Stimulated activated CD4-positive, alpha-beta T cell treated with anti-CD3 and anti-CD28 coated beads, Interleukin-1b, Interleukin-23, amount 100 ng/mL, for 4 hours (primary cell): ENCODE measurements at places on chromosomes 3 and 15.

DNA sequence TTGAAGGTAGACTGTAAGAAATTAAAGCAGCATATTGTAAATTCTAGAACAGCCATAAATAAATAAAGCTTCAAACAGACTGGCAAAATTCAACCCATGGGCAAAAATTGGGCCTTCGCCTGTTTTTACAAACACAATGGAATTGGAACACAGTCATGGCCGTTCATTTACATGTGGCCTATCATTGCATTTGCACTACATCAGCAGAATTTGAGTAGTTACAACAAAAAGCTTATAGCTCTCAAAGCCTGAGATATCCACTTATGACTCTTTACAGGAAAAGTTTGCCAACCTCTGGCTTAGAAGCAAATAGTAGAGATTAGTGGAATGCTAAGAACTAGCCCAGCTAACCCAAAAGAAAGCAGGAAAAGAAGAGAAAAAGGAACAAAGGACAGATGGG lies 139.6 kb upstream of the SKOR1 start:
- DNase-seq = no peak

GRCh38 chr3:146117406-146118285 lies 43.3 kb downstream of the PLOD2 start:
- no peak for DNase-seq

GRCh38 chr3:171833789-171834460 lies 9.2 kb upstream of the TMEM212 start:
- no peak for DNase-seq

DNA sequence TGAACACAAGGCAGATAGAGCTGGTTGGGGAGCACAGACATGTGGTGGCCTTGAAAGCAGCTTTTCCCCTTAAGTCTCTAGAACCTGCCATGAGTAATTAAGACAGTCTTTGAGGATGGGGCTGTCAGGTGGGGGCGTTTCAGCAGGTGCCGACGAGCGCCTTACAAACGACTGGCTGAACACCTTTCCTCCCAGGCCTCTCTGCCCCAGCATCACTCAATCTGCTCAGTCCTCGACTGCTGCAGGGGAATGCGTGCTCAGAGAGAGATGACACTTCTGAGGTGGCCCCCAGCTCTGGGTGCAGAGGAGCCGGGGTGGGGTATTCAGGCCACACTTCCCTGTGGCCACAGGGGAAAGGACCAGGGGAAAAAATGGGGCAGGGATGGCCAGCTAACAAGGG lies 8.1 kb upstream of the NCKIPSD start:
- DNase-seq = no peak

DNA sequence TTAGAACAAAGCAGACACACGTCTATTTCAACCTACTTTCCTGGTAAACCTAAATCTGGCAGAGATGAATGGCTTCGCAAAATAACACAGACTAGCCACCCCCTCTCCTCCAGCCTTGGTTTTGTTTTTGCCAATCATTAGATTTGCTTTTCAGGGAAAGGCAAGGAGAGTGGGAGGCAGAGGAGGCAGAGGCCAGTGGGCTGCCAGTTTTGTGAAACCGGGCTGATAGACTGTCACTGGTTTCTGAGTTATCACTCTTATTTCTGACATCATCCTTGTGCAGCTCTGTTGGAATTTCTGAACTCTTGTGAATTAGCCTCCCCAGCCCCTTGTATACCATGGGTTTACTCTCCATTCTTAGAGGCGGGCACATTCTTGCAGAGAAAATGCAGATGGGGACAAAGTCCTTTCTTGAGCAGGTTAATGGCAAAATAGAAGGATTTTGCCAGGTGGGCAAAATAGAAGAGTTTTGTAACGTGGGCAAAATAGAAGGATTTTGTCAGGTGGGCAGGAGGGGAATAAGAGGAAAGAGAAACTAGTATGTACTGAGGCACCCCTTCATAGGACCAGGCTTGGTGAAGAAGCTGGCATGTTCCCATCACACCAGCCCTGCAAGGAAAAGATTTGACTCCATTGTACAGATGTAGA lies 3.2 kb upstream of the FEM1B start:
- no peak for DNase-seq

DNA sequence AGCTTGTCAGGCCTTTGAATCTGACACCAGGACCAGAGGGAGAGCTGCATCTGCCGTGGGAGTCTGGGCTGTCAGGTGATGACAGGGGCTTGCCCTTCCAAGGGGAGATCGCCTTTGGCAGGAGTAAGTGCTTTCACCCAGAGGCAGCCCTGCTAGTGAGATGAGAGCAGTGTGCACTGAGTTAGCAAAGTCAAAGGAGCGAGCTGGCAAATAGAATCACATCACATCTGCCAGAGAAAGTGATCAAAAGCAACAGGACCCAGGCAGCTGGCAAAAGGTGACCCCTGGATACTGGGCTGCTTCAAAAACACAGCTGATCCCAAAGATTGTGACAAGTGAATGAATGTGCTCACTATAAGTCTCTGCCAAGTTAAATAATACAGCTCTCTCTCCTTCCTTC lies 36.1 kb upstream of the PYDC2 start:
- DNase-seq = no peak

DNA sequence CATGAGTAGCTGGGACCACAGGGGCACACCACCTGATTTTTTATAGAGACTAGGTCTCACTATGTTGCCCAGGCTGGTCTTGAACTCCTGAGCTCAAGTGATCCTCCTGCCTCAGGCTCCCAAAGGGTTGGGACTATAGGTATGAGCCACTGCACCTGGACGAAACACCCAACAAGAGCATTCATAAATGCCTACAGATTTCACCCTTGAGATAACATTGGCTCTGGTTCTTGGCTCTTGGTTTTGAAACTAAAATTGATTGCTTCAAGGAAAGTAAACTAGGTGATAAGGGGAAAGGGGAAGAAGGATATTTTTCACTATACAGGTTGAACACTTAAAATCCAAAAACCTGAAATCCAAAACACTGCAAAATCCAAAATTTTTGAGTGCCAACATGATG lies 10.3 kb downstream of the AP3S2 start:
- DNase-seq = no peak

DNA sequence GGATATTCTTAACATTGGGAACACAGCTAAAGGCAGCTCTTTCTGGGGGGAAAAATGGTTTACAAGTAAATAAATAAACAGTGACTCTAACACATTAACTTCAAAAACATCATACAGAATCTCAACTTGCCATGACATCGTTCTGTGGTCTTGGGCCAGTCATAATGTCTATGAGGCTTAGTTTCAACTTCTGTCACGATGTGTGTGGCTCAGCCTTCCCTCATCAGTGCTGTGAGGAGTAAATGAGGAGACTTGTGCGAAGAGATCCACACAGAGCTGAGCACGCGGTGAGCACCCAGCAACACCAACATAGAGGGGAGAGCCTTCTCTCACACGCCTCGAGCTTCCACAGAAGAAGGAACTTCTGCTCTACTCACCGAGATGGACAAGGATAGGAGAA lies 49.0 kb downstream of the DZIP1L start:
- no peak for DNase-seq

DNA sequence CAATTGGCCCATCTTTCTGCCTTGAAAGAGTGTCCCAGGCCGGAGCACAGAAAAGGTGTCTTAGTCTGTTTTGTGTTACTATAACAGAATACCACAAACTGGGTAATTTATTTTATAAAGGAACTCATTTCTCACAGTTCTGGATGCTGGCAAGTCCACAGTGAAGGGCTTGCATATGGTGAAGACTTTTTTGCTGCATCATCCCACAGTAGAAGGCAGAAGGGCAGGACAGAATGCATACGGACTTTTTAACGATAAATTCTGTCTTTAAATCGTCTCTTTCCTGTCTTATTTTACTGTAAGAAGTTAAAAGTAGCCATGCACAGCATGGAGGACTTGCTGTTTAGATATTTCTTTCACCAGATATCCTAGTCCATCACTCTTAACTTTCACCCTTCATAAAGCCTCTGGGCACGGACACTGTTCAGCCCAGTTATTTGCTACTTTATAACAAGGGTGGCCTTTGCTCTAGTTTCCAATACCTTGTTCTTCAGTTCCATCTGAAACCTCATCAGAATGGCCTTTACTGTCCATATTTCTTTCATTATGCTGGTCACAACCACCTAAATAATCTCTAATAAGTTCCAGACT lies 10.3 kb upstream of the EIF1B start:
- no peak for DNase-seq
